Endodermal cell (in vitro differentiated cells): ENCODE measurements at places on chromosomes 7 and 10.

GRCh38 chr10:72096115-72097000 is 8.0 kb upstream of the SPOCK2 start:
- H3K4me1 ChIP-seq: no peaks in the 10 kb centered on the region
- H3K4me3 ChIP-seq: no peak overlapping the region
- H3K27ac ChIP-seq: no peak overlapping the region
- H3K27me3 ChIP-seq: no peaks in the 10 kb centered on the region
- H3K36me3 ChIP-seq: peaks cover 20% of the 10 kb centered on the region

DNA sequence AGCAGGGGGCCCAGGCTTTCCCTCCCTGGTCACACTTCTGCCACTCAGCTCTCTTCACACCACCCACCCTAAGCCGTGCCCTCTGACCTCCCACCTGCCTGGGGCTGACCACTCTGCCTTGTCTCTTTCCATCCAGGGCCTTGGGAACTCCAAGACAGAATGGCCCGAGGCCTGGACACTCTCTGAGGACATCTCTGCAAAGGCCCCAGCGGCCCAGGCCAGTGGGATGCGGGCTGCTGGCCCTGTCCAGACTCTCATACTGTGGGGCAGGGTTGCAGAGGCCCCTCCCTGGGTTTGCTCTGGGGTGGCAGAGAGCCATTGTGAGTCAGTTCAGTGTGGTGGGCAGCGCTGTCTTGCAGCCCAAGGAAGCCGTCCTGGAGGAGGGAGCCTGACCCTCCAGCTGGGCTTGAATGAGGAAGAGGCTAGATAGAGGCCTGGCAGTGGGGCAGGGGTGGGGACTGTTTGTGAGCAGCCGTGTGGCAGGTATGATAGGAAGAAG is 39.9 kb upstream of the RABGEF1 start:
- no peak overlapping the region for H3K4me3 ChIP-seq
- no peaks in the 10 kb centered on the region for H3K4me1 ChIP-seq
- no peak for DNase-seq
- no peaks in the 10 kb centered on the region for H3K36me3 ChIP-seq

GRCh38 chr10:44253769-44254462 is 131.0 kb downstream of the CXCL12 start:
- no peak overlapping the region for H3K4me3 ChIP-seq
- no peak for DNase-seq
- H3K27ac ChIP-seq: no peak overlapping the region
- H3K36me3 ChIP-seq: no peaks in the 10 kb centered on the region
- H3K27me3 ChIP-seq: no peaks in the 10 kb centered on the region

DNA sequence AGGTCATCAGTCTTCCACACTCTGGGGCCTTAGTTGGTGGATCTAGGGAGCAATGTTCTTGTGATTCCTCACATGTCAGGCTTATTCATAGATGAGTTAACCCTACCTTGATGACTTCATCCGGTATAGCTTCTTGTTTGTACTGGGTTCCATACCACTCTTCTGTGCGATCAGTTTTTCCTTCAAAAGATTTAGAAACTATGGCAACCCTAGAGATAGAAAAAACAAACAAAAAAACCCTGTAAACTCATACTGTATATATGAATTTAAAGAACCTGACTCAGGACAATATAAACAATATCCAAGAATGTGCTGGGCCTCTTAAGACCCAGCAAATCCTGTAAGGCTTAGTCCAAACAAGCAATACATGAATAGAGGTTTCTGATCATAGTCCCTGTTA is 83.5 kb downstream of the IDE start:
- H3K4me1 ChIP-seq: no peaks in the 10 kb centered on the region
- peaks cover 71% of the 10 kb centered on the region for H3K36me3 ChIP-seq
- DNase-seq: no peak
- no peaks in the 10 kb centered on the region for H3K27me3 ChIP-seq

GRCh38 chr7:149725916-149726315 is 47.5 kb downstream of the ZNF467 start:
- H3K36me3 ChIP-seq: peaks cover 7% of the 10 kb centered on the region
- DNase-seq: no peak
- no peak overlapping the region for H3K4me3 ChIP-seq
- no peaks in the 10 kb centered on the region for H3K27me3 ChIP-seq

DNA sequence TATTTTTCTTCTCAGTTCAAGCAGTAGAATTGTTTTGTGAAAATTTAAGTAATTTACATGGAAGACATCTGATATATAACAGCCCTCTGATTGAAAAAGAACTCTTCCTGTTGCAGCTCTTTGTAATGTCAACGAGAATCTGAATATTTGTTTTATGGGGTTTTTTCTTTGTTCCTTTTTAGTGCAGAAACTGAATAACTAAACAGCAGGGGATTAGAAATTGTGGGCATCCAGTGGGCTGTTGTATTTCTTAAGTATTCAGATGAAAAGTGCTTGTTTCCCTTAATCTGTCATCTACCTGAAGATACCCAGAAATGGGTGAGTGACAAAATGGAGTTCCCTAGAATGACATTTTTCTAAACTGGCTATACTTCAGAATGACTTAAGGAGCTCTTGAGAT is 7.4 kb downstream of the ARL4A start:
- peak overlapping the region; percentile 35 for H3K27ac ChIP-seq
- no peaks in the 10 kb centered on the region for H3K27me3 ChIP-seq
- no peaks in the 10 kb centered on the region for H3K36me3 ChIP-seq
- no peaks in the 10 kb centered on the region for H3K4me1 ChIP-seq
- no peak for DNase-seq

DNA sequence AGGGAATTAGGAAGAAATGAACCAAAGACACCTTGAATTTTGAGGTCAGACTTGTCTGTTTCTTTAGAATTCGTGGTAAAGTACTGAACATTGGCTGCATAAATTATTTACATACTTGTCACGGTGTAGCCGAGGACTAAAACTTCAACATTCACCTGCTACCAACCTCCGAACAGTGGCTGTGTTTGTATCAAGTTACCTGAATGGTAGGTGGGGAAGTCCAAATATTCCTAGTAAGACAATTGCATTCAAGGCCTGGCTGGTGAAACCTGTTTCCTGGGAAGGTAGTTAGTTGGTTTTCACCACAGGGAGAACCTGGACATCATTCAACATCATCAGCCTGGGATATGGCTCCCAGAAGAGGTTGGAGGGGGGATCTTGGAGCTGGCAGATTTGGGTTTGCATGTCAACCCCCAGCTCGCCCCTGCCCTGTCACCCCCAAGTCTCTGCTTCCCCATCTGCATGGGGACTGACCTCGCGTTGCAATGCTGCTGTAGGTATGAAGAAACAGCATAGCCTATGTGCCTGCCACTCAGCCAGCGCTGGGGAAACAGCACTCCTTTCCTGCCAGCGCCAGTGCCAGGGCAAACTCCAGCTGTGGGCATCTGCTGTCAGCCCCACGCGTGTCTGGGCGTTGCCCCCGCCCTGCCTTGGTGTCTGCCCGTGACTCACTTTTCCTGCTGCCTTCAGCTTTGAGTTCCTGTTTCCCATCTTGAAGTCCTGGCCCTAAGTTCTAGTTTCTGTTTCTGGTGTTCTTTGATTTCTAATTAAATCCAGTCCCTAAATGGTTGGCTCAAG is 12.7 kb upstream of the LARP4B start:
- H3K4me1 ChIP-seq: no peaks in the 10 kb centered on the region
- H3K27ac ChIP-seq: no peak overlapping the region

GRCh38 chr10:86706977-86707376 is 38.7 kb downstream of the LDB3 start:
- no peaks in the 10 kb centered on the region for H3K4me1 ChIP-seq
- DNase-seq: no peak
- H3K36me3 ChIP-seq: no peaks in the 10 kb centered on the region
- H3K27me3 ChIP-seq: no peaks in the 10 kb centered on the region

DNA sequence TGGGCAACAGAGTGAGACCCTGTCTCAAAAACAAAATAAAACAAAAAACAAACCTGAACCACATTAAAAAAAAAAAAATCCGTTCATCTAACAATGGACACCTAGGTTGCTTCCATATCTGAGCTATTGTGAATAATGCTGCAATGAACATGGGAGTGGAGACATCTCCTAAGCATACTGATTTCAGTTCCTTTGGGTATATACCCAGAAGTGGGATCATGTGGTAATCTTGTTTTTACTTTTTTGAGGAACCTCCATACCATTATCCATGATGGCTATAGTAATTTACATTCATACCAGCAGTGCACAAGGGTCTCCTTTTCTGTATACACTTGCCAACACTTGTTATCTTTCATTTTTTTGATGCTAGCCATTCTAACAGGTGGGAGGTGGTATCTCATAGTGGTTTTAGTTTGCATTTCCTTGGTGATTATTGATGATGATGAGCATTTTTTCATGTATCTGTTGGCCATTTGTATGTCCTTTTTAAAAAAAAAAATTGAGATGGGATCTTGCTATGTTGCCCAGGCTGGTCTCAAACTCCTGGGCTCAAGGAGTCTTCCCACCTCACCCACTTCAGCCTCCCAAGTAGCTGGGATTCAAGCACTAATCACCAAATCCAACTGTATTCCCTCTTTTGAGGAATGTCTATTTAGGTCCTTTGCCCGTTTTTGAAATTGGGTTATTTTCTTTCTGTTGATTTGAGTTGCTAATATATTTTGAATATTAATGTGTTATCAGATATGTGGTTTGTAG is 17.5 kb downstream of the CDK13 start:
- H3K36me3 ChIP-seq: peaks cover 6% of the 10 kb centered on the region
- H3K27me3 ChIP-seq: no peaks in the 10 kb centered on the region
- H3K4me3 ChIP-seq: no peak overlapping the region
- no peak for DNase-seq

DNA sequence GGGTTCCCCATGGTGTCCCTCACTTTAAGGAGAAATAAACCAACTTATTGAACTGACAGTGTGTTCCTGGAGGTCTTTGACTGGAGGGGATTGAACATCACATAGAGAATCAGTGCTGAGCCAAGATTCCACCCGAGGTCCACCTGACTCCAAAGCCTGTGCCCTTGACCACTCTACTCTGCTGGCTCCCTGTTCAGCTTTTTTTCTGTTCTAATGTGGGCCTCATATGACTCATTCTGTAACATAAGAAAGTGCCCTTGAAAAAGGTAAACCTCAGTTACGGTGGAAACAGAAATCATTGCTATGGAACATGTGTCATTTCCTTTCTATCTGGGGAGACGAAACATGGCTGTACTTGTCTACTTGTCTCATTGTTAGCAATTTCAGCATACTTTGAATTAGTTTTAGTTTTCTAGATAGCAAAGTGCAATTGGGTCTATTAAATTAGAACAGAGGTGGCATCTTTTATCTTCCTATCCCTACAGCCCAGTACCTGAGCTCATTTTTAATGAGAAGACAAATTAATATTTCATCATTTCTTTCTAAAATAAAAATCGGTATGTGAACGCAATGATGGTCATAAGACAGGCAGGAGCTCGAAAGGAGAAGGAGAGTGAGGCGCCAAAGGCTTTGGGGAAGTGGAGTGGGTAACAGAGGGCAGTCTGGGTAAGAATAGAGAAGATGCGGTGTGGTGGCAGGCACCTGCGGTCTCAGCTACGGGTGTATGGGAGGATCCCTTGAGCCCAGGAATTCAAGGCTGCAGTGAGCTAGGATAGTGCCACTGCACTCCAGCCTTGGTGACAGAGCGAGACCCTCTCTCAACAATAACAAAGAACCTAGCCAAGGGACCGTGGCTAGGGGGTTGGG is 1.5 kb downstream of the GSDME start:
- no peak for DNase-seq
- no peak overlapping the region for H3K27ac ChIP-seq
- H3K4me1 ChIP-seq: no peaks in the 10 kb centered on the region
- H3K36me3 ChIP-seq: no peaks in the 10 kb centered on the region
- H3K27me3 ChIP-seq: peaks cover 55% of the 10 kb centered on the region

DNA sequence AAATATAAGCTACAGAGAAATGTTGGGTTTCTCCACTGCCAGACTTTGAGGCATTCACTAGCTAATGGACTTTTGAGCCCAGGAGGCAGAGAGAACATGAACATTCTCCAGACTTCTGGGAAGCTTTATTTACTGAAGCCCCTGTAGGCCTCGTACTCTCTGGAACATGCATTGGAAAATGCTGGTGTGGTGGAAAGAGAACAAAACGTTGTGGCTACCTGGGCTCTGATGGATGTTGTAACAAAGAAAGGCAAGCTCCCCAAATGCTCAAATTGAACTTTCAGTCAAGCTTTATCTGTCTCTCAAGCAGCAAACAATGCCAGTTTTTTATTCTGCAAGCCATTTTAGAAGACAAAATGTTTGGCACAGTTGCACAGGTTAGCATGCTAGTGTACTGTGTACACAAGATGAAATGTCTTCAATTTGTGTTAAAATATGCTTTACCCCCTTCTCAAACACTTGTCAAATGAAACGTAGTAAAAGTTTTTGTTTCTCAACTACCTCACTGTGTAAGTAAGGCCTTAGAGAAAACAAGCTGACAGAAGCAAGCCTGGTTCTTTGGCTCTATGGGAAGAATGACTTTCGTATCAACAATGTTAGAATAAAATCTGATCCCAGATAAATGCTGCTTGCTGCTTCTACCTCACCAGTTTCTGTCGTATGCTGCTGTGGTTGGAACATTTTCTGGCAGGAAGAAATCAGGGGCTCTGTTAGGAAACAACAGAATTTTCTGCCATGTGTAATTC is 71.0 kb upstream of the CC2D2B start:
- H3K36me3 ChIP-seq: no peaks in the 10 kb centered on the region
- no peak overlapping the region for H3K4me3 ChIP-seq
- no peak for DNase-seq
- no peak overlapping the region for H3K27ac ChIP-seq

DNA sequence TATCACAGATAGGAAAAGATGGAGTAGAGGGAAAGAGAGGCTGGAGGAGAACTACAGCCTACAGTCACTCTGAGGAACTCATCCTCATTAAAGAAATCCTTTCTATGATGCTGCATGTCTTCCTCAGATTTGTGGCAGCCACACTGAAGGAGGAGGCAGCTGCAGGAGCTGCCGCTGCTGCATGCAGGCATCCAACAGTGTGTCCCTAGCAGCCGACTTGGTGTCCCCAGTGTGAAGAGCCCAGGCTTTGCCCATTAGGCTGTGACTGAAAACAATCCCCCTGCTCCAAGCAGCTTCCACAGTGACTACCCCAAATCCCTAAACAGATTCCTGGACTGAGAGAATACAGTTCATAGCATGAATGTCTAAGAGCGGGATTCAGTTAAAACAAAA is 23.1 kb downstream of the SKIDA1 start:
- no peaks in the 10 kb centered on the region for H3K36me3 ChIP-seq
- H3K4me3 ChIP-seq: no peak overlapping the region
- H3K27ac ChIP-seq: no peak overlapping the region

- H3K4me1 ChIP-seq: no peaks in the 10 kb centered on the region
- no peak overlapping the region for H3K4me3 ChIP-seq
- no peak overlapping the region for H3K27ac ChIP-seq
Observed at GRCh38 chr10:78727728-78728127, 341.0 kb upstream of the ZMIZ1 start.

GRCh38 chr10:9707216-9707615 is 1310.5 kb upstream of the CELF2 start:
- no peak overlapping the region for H3K27ac ChIP-seq
- H3K4me3 ChIP-seq: no peak overlapping the region
- H3K27me3 ChIP-seq: no peaks in the 10 kb centered on the region
- no peaks in the 10 kb centered on the region for H3K36me3 ChIP-seq
